ENCODE measurements at places on chromosomes 4 and X.
A peak's percentile ranks its signal among the peaks of the same experiment; 100 is the strongest.

- no peak for DNase-seq
Observed at GRCh38 chrX:110432906-110433215, 74.2 kb downstream of the RTL9 start.

DNA sequence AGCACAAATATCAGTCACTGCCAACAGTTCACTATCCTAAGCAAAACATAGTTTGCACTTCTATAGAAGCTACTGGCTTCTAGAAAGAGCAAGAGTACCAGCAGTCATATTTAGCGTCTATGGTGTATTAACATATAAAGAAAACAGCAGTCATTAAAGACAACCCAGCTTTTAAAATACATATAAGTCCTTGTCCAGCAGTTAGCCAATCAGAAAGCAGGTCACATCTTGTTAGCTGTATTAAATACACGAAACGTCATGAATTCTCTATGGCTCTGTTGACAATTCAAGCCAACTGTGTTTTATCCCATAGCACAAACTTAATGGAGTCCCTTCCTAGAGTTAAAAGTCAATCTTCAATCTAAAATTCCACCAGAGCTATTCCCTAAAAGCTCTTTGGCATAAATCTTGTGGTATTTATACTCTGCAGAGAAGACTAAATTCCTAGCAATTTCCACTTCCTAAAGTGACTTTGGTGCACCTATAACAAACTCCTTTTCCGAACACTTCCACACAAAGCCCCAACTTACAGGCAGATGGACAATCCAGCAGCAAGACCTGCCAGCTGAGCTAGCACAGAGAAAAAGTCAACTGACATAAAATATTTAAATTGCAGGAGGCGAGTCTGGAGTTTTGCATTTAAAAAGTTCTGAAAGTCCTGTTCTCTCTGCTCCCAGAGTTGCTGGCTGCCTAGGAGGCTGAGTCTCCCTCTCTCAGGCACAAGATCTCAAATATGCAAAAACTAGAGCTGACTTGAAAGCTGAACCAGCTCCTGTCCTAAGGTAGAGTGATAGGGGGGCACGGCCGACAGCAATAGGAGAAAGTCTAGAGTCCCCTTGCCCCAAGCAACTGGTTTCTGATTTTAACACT is 1.3 kb downstream of the LDB2 start:
- peak; percentile 50 for DNase-seq

DNA sequence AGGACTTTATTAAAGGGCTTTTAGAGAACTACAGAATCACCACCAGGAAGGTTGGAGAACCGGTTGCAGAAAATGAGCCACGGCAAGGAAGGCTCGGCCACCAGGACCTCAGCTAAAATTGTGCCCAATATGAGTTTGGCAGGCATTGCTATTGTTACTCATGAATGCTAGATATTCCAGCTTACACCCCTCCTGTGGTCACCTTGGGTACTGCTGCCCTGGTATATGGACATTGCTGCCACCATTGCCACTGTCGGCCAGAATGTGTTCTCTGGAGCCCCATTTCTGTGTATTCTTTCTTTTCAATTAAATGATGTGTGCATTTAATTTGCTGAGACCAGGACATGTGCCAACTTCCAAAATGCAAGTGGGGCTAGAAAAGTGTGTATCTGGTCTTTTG is 626.7 kb upstream of the BOD1L1 start:
- DNase-seq = no peak

GRCh38 chr4:81796790-81797528 is 325.3 kb upstream of the RASGEF1B start:
- DNase-seq = no peak

- DNase-seq = no peak
Observed at GRCh38 chr4:168483811-168484210, 3.5 kb upstream of the DDX60L start.

DNA sequence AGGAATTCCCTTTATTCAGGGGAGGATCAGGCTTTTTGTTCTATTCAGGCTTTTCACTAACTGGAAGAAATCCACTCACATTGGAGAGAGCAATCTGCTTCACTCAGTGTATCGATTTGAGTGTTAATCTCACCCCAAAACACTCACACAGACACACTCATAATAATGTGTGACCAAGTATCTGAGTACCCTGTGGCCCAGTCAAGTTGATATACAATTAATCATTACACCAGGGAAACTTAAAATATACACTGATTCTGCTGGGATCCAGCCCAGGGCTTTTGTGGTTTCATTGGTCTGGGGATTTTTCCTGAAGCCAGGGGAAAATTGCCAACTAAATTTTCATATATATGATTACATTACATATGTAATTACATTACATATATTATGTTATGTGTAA is 44.0 kb upstream of the GATB start:
- DNase-seq = no peak

DNA sequence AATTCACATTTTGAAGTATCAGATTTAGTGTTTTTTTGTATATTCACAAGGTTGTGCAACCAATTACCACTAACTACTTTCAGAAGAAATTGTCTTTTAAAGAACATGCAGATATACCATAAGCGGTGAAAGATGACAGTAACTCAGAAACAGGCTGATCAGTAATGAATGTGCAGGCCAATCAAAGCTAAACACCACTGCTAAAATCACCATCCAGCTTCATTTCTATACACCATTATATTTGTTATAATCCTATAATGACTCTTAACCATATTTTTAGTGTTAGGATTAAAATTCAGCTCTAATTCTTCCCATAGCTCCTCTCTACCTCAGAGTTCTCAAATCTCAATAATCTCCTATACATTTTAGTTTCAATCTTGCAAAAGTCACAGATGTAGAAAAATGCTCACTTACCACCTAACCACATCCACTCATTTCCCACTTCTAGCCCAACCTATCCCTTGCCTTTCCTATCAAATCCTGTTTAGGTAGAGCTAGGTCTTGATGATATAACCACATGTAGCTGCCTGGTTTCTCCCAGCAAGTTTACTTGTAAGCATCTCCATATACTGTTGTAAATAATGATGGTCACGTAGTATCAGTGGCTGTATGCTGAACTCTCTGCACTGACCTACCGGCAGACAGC is 16.6 kb downstream of the COQ2 start:
- no peak for DNase-seq

- DNase-seq = no peak
Observed at GRCh38 chrX:154298312-154298711, 2.7 kb downstream of the TKTL1 start.

GRCh38 chr4:10694151-10694827 is 9.7 kb upstream of the CLNK start:
- no peak for DNase-seq

DNA sequence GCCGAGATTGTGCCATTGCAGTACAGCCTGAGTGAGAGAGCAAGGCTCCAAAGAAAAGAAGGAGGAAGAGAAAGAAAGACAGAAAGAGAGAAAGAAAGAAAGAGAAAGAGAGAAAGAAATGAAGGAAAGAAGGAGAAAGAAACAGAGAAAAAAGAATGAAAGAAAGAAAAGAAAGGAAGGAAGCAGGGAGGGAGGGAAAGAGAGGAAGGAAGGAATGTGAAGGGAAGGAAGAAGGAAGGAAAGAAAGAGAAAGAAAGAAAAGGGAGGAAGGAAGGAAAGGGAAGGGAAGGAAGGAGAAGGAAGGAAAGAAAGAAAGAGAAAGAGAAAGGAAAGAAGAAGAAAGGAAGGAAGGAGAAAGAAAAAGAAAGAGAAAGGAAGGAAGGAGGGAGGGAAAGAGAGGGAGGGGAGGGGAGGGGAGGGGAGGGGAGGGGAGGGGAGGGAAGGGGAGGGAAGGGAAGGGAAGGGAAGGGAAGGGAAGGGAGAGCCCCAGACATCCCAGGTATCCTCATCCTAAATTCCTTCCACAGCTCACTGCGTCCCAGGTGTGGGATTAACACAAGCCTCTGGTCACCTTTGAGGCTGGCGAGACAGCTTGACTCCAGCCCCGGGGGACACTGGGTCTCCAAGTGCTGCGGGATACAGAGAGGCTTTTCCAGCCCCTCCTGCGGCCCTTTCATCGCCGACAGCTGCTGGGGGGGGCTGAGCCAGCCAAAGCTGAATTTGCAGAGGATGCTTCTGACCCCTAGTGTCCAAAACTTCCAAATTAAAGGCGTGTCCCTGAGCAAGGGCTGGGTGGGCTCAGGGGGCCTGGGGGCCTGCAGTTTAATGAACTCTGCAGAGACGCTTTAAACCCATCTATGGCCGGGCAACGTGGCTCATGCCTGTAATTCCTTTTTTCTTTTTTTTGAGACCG is 24.2 kb upstream of the CSF2RA start:
- DNase-seq = no peak

DNA sequence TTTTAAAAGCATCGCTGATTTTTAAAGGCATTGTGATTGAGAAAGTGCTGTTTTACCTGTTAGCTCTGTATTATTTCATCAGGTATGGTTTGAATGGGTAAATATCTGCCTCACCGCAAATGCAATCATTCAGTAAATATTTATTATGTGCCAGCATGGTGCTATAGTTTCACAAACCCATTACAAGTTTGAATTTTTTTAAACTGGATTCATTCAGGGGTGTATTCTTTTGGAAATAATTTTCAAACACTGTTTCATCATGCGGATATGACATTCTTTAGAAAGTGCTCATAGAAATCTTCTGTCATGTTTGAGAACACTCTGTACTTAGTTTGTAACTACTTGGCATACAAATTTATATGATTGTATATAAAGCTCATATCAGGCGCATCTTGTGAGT is 37.2 kb downstream of the LIMCH1 start:
- DNase-seq = no peak

DNA sequence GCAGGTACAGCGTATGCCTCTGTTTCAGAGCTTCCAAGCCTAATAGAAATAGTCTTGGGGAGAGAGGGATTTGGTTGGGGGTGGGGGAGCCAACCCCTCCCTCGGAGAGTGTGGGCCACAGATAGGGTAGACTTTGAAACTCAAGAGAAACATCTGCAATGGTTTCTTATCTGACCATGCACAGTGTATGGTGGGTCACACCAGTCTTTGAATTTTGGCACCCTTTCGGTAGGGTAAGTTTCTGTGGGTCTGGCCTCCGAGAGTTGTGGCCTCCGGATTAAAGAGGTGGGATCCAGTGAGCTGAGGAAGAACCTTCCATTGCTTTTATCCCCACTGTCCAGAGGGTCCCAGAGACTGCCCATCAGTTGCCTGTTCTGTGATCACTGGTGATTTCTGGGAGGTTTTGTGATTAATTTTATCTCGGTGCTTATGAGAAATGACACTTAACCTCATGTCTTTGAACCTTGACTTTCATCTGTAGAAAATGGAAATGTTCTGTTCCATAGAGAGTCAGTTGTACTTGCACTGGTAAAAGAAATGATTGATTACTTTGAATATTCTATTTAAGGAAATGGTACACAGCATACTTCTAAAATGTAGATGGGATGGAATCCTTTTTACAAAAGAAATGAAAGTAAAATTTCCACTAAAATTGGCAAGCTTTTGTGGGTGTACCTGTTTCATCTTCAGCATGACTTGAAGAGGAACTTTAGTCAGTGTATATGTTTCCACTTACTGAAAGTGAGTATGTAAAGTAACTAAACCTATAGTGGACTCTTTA is 62.7 kb downstream of the TMEM131L start:
- DNase-seq = no peak

DNA sequence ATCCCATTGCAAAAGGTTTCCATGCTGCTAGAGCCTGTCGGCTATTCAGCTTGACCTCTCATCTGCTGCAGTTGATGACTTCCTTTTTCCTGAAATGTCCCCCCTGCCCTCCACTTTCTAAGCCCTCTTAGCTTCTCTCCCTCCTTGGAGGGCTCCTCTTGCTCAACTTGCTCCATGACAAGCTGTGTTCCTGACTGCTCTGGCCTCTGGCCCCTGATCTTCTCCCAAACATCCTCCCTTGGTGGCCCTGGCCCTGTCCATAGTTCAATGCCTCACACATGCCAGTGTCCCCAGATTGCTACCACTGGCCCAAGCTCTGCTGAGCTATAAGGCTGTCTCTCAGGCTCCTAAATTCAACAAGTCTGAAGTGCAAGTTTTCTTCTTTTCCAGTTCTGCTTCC is 29.6 kb downstream of the RASL11B start:
- DNase-seq = no peak

DNA sequence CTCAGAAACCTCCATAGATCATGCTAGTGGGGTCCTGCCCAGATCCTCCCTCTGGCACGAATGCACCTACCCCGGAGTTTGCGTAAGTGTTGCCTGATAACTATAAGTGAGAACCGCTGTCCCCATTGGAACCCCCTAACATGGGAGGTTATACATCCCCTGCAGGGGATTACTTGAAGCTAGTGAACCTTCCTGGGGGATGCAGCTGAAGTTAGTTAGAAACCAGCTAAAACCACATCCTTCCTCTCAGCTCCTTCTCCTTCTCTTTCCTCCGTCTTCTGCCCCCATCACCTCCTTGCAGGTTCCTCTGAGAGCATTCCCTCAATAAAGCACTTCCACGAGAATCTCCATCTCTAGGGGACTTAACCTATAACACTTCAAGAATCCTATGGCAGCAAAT is 95.0 kb downstream of the ZNF827 start:
- DNase-seq = no peak

GRCh38 chr4:147136310-147136709 is 190.6 kb upstream of the TTC29 start:
- DNase-seq = peak; percentile 61

GRCh38 chr4:6423575-6423974 is 48.8 kb downstream of the PPP2R2C start:
- DNase-seq = no peak

DNA sequence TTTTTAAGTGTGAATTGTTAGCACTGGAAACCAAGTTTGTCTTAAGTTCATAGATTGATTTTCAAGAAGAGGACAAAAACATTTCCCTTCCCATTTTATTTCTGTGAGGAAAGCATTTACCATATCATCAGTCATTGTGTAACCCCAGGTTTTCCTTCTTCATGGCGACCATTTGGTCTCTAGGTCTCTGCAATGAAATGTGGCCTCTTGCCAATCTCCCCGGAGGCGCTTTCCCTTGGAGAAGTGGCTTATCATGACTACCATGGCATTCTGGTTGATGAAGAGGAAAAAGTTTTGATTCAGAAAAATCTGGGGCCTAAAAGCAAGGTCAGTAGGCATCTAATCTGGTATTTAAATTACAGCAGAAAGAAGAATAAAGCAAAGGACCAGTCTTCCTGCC is 54.4 kb downstream of the ADD1 start:
- no peak for DNase-seq

- no peak for DNase-seq
Observed at GRCh38 chr4:120691536-120691935, 231.0 kb downstream of the PRDM5 start.

DNA sequence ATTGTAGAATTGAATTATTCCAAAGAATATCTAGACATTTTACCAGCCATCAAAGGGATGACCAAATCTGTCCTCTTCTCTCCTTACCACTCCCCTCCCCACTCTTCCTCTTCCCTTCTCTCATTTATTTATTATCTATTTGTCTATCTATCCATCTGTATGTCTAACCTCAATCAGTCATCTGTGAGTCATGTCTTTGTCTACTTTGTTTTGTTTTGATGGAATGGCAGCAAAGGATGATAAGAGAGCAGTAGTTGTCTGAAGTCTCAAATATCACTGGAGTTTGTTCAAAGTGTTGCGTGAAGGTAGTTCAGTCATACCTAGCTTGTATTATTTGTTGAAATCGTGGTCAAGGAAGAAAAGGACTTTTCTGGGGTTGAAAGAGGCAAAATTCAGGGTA is 34.7 kb upstream of the PGRMC2 start:
- no peak for DNase-seq
